NCI-H1048 (cell line): ENCODE measurements at places on chromosomes 1 and 21.
A peak's percentile ranks its signal among the peaks of the same experiment; 100 is the strongest.

- no peak for DNase-seq
Measured at GRCh38 chr1:6612641-6613360, 730 bp upstream of the PHF13 start.

DNA sequence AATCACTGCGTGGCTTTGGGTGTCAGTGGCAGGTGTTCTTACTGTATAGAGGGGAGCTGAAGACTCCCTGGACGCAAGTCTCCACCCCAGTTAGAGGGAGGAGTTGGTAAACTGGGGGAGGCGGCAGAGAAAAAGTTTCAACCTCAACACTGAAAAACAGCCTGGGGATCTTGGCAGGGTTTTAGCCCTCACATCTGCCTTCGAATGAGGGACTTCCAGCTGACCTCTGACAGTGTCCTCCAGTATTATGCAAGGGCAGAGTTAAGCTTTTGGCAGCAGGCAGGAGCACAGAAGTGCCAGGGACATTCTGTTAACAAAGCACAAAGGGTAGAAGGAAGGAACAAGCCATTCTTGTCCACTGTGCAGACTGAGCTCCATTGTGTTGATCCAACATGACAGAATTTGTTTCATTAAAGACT is 41.2 kb upstream of the RAB4A start:
- DNase-seq, result no peak

- DNase-seq, result no peak
Measured at GRCh38 chr1:243494741-243495431, 239.0 kb downstream of the SDCCAG8 start.

GRCh38 chr1:179016706-179017382 is 8.8 kb upstream of the FAM20B start:
- peak; percentile 73 for DNase-seq
